Stimulated activated CD4-positive, alpha-beta T cell treated with anti-CD3 and anti-CD28 coated beads, Interleukin-4, amount 100 ng/mL, for 24 hours (primary cell): ENCODE measurements at places on chromosomes 1 and 21.

DNA sequence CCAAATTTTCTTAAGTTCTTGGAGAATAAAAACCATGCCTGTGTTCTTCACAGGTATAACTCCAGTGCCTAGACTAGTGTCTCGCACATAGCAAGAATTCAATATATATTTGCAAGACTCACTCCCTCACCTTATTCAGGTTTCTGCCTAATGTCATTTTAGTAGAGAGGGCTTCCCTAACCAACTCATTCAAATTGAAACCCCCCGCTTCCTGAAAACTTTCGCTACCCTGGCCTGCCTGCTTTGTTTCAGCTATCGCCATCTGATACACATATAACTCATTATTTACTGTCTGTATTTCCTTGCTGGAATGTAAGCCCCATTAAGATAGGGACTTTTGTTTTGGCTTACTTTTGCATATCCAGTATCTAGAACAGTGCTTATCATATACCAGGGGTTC, 8.6 kb downstream of the YARS1 start:
- no peak for DNase-seq

GRCh38 chr1:36156329-36157114, 562 bp downstream of the MAP7D1 start:
- peak; percentile 64 for DNase-seq

DNA sequence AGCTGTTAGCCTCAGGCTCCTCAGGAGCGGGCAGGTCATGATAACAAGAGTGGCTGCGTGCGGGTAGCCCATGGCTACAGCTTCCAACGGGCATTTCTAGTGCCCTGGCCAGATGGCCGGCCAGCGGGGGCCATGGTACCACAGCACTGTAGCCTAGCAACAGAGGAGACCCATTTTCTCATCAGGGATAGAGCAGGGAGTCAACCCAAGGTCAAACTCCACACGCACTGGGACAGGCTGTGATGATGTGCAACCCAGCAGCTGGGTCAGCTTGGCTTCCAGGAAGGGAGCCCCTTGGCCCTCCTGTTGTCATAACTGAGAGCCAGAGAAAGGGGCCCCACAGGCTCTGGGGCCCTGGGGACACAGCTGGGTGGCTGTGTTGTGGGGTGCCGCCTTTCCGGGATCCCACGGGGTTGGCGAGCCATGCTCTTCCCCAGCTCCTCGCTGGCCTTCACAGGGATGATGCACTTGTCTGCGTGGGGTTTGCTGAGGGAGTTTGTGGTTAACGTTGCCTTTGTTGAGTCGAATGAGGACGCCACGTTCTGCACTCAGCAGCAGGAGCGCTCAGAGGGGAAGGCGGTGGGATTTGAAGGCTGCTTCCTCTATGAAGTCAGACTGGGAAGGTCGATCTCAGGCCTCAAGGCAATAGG, 46.3 kb downstream of the COL18A1 start:
- no peak for DNase-seq

DNA sequence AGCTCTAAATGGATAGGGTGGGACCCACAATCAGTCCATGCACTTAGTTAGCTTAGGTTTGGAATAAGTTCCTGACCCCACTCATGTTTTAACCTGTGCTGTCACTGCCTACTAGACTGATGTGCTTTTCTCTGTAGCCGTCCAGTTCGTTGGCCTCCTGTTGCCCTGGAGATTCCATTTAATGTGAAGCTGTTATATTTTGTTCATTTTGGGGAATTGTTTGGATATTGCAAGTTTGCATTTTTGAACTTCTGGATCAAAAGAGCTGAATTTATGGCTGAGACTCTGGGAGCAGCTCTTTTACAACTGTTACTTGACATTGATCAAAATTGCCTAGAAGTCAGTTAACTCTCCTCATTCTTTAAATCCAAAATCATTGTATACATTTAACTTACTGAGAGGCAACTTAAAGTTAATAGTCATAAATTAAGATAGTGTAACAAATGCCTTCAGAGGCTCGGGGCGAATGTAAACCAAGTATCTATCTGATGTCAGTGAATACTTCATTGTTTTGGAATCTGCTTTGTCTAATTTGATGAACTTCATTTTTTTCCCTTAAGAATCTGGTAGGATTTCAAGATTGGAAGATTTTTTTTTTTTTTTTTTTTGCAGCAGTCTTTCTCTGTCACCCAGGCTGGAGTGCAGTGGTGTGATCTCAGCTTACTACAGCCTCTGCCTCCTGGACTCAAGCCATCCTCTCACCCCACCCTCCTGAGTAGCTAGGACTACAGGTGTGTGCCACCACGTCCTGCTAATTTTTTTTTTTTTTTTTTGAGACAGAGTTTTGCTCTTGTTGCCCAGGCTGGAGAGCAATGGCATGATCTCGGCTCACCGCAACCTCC, 38.1 kb downstream of the MIGA1 start:
- no peak for DNase-seq

DNA sequence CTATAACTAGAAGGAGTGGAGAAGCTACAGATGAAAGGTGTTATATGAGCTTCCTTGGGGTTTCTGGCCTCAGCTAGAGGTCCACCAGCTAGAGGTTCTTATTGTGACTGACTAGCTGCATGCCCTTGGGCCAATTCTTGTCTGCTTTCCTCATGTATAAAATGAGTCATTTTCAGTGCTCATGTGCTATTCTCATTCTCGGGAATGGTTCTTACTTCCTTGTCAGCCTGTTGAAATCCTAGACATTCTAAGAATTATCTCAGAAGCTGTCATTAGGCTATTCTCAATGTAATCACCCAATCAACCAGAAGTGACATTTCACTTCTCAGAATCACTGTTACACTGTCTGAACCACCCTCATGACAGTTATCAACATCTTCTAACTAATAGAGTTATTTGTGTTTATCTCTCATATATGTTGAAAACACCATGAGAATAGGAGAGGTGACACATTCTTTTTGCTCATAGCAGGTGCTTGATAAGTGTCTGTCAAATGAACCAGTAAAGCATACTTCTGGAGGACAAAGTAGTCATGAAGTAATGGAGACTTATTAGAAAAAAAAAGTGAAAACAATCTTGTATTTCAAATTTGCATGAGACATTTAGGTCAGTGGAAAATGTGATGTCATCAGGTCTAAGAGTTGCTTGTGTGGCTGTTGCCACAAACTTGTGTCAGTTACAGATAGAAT, 122.8 kb upstream of the IVNS1ABP start:
- peak; percentile 32 for DNase-seq

GRCh38 chr1:42358791-42359190, 21.8 kb upstream of the RIMKLA start:
- DNase-seq = no peak

DNA sequence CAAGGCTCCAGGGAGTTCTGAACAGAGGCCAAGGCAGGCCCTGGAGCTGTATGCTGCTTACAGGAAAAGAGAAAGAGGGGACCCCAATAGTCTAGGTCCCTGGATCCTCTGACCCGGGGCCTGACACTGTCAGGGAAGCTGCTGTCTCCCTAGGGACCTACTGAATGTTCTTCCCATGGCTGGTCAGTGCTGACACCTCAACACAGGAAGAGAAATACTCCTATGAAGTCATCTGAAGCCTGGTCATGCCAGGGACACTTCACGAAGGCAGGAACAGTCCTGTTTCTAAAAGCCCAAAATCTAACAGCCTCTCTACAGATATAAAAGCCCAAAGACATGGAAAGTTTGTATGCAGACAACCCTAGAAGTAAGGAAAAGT, 1.7 kb upstream of the LAD1 start:
- no peak for DNase-seq

DNA sequence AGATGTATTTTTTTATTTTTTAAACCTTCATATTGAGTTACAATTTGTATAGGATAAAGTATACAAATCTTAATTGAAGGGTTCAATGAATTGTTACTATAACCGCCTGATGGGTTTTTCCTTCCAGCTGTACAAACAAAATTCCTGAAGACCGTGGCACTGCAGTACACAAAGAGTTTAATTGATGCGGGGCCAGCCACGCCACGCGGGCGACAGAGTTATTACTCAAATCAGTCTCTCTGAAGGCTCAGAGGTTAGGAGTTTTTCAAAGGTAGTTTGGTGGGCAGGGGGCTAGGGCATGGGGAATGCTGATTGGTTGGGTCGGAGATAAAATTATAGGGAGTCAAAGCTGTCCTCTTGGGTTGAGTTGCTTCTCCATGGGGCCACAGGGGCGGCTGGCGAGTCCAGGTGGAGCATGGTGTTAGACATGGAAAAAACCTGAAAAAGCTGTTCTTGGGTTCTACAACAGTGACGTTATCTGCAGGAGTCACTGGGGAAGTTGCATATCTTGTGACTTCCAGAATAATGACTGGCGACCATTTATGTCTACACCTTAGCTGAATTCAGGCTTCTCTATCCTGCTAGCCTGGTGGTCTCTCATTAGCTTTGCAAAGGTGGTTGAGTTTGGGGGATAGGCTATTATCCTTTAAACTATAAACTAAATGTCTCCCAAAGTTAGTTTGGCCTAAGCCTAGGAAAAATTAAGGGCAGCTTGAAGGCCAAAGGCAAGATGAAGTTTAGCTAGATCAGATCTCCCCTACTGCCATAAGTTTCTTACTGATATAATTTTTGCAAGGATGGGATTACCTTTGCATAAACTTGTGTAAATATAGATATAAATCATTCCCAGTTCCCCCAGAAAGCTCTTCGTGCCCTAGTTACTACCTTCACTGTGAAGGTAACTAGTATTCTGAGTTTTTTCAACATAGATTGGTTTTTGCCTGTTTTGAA, 13.0 kb upstream of the TMEM9 start:
- DNase-seq = no peak

GRCh38 chr21:44803651-44804050, 2.0 kb upstream of the UBE2G2 start:
- DNase-seq = no peak

- no peak for DNase-seq
Observed at GRCh38 chr1:11925938-11926292, 312 bp downstream of the KIAA2013 start.

DNA sequence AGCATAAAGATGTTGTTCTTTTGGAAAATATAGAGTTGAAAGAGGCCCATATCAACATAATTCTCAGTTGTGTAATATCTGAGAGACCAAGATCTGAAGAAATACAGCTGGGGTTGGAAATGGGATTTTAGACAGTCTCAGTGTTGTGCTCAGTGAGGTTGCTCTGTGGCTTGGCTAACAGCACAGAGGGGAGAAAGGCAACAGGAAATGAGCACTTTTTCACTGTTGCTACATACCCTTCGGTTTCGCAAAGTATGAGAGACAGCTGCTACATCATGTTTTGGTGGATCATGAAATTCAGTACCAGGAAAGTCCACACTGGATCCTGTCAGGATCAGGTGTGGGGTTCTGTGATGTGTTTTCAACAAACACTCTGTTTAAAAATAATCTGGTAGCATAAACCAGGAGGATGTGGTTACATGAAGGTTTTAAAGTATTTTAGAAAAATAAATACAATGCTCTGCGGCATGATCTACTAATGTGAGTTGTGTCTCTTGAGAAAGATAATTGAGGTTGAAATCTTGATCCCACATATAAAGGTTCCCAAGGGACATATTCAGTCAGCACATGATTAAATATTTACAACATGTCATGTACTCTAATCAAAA, 7.0 kb upstream of the GPR88 start:
- peak; percentile 14 for DNase-seq

- no peak for DNase-seq
Observed at GRCh38 chr1:247845693-247846017, 4.0 kb upstream of the OR11L1 start.

DNA sequence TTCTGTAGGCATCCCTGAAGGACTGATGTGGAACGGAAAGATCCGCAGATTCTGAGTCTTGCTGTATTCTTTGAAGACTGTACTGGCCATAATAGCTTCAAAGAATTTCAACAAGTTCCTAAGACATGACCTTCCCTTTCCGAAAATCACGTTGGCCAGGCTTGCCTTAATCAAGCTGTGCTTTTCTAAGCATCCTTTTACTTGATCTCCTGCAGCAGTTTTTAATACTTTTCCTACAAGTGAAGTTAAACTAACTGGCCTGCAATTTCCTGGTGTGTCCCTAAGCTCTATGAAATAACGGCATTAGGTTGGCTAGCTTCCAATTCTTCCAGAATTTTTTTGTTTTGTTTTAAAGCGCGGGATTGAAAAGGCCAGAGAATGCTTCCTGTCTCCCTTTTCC, 40.3 kb downstream of the SPAG17 start:
- DNase-seq = no peak

DNA sequence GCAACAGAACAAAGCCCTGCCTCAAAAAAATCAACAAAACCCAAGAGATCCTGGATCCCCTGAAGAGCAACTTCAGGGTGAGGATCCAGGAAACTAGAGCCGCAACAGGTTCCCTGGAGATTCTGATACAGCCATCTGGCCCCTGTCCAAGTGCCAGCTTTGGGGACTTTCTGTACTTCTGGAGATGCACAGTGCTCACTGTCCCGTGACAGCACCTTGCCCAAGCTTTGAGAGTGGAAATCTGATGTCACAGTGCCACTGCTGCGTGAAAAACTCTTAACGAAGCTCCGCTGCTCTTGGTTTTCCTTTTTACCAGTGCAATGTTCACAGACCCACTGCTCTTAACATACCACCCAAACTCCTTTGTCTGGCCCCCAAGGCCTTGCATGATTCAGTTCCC, 26.3 kb downstream of the STK40 start:
- no peak for DNase-seq

DNA sequence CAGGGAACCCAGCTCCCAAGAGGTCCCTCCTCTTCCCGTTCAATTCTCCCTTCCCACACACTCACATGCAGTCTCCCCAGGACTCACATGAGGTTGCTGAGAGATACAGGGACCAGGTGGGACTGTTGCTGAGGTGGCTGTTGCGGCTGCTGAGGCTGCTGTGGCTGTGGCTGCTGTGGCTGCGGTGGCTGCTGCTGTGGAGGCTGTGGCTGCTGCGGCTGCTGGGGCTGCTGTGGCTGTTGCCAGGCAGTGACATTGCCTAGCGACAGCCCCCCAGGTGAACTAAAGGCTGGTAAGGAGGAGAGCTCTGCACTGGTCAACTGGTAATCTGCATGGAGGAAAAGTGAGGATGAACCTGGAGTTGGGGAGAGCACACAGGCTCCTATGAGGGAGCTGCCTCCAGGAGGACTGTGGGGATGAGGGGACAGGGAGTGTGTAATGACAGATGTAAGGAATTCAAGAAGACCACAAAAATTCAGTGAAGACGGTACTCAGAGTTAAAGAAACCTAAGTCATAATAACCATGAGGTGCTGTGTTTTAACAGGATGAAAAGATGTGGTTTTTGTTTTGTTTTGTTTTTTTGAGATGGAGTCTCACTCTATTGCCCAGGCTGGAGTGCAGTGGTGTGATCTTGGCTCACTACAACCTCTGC, 31.8 kb downstream of the MEF2D start:
- no peak for DNase-seq

DNA sequence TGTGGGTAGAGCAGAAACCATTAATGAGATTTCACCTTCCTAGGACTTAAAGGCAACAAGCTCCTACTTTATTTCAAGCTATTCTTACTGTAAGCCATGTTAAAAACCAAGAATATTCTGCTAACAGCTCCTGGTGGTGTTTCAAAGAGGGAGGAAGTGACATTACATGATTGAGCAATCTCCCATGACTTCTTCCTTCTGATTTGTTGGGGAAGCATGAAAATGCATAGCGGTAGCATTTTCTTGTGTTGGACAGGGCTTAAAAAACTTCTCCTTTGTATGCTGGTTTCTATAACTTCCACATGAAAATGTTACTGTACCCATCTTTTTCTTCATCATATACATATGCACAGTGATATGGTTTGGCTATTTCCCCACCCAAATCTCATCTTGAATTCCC, 297.0 kb upstream of the SNX7 start:
- no peak for DNase-seq
